ENCODE measurements at places on chromosomes 7 and 10.
A peak's percentile ranks its signal among the peaks of the same experiment; 100 is the strongest.

DNA sequence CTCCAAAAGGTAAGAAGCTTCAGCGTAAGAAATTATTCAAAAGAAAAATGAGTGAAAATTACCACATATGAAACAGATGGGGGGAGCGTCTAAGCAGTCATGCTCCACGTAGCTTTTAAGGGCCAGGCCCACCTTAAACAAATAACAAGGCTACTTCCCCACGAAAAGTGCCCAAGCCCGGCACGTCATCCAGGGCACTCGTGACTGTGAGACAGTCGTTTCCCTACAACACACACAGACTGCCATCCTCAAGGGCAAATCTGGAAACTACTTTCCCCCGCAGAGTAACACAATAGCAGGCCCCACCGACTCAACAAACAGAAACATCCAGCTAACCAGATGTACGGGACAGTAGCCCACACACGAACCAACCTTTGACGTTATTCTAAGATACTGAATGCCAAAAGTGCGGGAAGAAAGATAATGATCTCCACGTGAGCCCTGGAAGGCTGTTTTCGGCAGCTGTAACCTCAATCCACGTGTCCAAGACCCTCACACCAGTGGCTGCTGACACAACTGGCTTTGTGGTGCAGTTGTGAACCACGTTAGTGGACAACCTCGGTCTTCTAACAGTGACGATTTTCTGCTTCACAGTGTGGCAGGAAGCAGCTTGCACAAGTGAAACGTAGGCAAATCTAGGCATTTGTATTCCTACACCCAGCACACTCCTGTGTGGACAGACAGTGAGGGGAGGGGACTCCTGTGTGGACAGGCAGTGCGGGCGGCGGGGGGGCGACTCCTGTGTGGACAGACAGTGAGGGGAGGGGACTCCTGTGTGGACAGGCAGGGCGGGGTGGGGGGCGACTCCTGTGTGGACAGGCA, 251.7 kb downstream of the ZMYND11 start:
- no peak for DNase-seq

DNA sequence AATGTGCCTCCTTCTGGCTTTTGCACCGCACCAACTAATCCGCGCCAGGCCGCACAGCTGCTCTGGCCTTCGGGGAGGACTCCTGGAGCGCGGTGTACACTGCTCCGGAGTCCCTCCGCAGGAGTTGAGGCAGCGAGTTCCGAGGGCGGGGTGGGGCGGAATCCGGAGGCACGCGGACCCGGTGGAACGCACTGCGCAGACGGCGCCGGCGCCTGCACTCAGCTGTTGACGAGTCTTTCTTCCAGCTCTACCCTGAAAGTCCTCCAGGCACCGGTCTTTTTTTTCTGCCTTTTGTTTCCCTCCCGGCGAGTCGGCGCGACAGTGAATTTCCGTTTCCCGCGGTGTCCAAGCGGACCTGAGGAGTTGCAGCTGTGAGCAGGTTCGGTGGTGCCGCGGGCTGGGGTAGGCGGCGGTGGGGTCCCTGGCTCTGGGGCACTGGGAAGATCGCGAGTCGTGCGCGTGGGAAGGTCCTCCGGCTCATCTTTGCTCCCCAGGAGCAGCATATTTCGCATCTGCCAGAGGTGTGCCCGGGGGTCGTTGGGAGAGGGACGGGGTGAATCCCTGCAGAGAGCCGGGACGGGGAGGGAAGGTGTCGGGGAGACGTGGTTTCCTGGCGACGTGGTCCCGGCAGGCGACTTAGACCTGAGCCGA, 44.1 kb downstream of the SFTPD start:
- peak; percentile 32 for DNase-seq

DNA sequence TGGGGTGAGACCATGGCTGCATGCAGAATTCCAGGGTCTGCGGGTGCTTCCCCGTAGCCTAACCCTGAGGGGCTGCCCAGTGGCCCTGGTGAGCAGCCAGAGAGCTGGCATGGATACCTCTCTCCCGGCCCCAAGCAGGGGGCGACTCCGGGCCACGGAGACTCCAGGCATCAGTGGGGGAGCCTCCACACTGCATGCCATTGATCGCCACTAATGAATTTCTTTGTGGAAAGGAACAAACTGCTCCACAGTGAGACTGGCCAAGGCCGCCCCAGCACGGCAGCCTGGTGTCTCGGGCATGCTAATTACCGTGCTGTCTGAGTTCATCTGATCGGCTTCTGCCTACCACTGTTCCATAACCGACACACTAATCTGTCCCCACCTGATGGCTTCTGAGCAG, 184.4 kb downstream of the GRID1 start:
- no peak for DNase-seq

DNA sequence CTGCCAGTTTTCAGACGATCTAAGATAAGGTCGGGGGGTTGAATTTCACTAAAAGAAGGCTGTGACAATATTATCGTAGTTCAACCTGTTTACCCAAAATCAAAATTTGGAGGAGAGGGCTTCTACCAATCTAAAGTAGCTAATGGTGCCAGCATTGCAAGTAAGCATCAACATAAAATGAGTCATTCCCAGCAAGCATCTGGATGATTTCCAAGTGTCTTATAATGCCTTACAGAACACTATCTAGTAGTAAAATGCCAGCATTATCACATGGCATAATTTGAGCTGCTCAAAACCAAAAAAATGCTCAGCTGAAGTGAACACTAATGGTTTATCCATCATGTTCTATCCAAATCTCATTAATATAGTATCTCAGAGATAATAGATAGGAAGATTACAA, 1193.9 kb downstream of the DNAJB9 start:
- DNase-seq: no peak

DNA sequence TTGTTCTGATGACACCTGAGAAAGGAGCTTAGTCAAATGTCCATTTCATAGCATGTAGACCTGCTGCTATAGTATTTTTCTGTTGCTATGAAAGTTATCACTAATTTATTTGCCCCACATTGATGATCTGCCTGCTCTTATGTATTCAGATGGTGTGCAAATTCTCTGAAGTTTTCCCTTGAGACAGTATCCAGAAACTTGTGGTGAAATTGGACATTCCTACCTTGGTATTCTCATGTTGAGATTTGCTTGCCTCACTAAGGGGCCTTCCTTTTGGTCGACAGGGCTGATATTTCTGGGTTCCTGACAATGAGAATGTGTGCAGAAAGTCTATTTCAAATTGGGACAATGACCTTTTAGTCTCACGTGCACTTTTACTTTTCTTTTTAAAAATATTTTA, 253.2 kb upstream of the FZD8 start:
- peak; percentile 56 for DNase-seq

Measured in skeletal muscle cell (primary cell).